Naive thymus-derived CD4-positive, alpha-beta T cell (primary cell): ENCODE measurements at places on chromosomes 6 and 20. TPM values are rescaled to one million over a fixed set of nuclear protein-coding genes. Genes with fewer than 3 reads are reported as not detected.
A peak's percentile ranks its signal among the peaks of the same experiment; 100 is the strongest.

DNA sequence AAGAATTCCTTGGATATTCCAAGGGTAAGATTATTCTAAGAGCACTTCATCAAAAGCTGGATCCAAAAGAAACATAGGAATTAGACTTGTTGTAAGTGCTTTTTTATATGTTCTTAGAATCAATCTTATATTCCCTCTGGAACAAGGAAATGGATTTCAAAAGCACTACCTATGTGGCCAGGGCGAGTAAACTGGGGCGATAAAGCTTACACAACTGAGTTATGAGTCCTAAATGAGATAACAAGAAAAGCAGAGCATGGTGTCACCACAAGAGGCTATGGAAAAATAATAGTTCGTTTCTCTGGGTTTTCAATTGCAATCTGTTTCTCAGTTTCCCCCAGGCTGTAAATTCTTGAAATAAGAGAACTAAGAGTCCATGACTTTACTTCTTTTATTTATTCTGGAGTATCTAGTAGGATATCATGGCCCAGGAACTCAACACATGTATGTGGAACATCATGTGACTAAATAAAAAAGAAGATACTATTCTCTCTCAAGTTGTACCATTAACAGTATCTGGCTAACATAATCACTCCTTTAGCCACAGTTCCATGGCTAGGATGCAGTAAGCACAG is 51.5 kb downstream of the NUDT3 start:
- DNase-seq, result no peak
- H3K27me3 ChIP-seq, result no peaks in the 10 kb centered on the region
- H3K4me3 ChIP-seq, result no peak overlapping the region
- H3K36me3 ChIP-seq, result peaks cover 11% of the 10 kb centered on the region
- H3K27ac ChIP-seq, result no peak overlapping the region
- H3K4me1 ChIP-seq, result no peaks in the 10 kb centered on the region

- no peaks in the 10 kb centered on the region for H3K4me1 ChIP-seq
- H3K27me3 ChIP-seq, result no peaks in the 10 kb centered on the region
- H3K4me3 ChIP-seq, result no peak overlapping the region
Measured at GRCh38 chr6:112927641-112928320, 580.7 kb downstream of the RFPL4B start.

- no peak overlapping the region for H3K27ac ChIP-seq
- no peaks in the 10 kb centered on the region for H3K27me3 ChIP-seq
- H3K4me3 ChIP-seq, result no peak overlapping the region
- no peaks in the 10 kb centered on the region for H3K36me3 ChIP-seq
Measured at GRCh38 chr6:16969699-16970655, 131.9 kb upstream of the STMND1 start.

GRCh38 chr6:11722220-11722619 is 56.4 kb downstream of the ADTRP start:
- H3K4me3 ChIP-seq, result no peak overlapping the region
- peaks cover 26% of the 10 kb centered on the region for H3K36me3 ChIP-seq
- H3K4me1 ChIP-seq, result peaks cover 58% of the 10 kb centered on the region
- peak overlapping the region; percentile 60 for H3K27ac ChIP-seq

DNA sequence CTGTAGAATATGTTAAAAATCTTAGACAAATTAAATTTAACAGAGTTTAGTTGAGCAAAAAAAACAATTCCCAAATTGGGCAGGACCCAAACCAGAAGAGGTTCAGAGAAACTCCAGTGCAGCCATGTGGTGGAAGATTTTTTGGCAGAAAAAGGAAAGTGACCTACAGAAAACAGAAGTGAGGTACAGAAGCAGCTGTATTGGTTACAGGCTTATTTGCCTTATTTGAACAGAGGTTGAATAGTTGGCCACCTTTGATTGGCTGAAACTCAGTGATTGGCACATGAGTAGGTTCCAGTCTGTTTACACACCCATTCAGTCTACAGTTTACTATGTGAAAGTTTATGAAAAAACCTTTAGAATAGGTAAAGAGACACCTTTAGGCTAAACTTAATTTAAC is 110.9 kb upstream of the LAMP5 start:
- no peak overlapping the region for H3K27ac ChIP-seq
- no peaks in the 10 kb centered on the region for H3K4me1 ChIP-seq
- no peak overlapping the region for H3K4me3 ChIP-seq
- no peaks in the 10 kb centered on the region for H3K27me3 ChIP-seq
- no peak for DNase-seq

DNA sequence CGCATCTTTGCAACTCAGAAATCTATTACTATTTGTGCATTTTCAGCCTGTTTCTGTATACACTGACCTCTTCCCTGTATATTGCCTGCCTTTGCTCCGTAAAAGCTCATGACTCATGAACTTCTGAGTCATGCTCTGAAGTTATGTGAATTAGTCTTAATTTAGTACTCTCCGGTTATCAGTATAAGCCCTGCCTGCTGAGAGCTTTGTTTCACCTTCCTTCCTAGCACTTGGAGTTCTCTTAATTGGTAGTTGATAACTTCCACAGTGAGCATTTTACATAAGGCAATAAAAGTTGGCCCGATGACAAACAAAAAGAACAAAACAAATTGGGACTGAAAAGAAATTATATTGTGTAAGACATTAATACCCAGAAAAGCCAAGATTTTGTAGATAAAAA is 231.4 kb downstream of the GJA1 start:
- no peaks in the 10 kb centered on the region for H3K4me1 ChIP-seq
- no peak overlapping the region for H3K4me3 ChIP-seq
- no peak for DNase-seq
- no peaks in the 10 kb centered on the region for H3K27me3 ChIP-seq

GRCh38 chr6:109238396-109238795 is 143.1 kb downstream of the CEP57L1 start:
- no peaks in the 10 kb centered on the region for H3K36me3 ChIP-seq
- no peaks in the 10 kb centered on the region for H3K4me1 ChIP-seq
- DNase-seq, result no peak
- no peaks in the 10 kb centered on the region for H3K27me3 ChIP-seq
- H3K4me3 ChIP-seq, result no peak overlapping the region

DNA sequence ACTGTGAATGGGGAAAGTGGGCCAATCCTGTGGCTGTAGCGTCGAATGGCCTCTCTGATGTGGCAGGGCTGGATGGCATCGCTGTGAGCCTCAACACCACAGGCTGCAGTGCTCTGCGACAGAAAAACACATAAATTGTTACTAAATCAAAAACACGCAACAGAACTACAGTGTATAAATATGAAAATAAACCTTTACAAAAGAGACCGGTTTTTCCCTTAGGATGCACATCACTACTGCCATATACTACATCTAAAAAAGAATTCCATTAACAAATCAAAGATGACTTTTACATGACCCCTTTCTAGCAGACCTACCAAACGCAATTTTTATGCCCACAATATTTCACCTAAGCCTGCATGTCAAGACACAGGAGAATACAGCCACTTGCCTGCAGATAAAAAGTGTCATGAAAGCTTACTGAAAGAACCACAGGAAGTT is 395.5 kb upstream of the RUNX2 start:
- H3K27ac ChIP-seq, result peak overlapping the region; percentile 71
- no peak for DNase-seq
- peaks cover 17% of the 10 kb centered on the region for H3K4me1 ChIP-seq
- H3K27me3 ChIP-seq, result no peaks in the 10 kb centered on the region
- H3K36me3 ChIP-seq, result no peaks in the 10 kb centered on the region
- peak overlapping the region; percentile 37 for H3K4me3 ChIP-seq

GRCh38 chr6:137024237-137024990 is 20.4 kb downstream of the IL20RA start:
- no peak overlapping the region for H3K4me3 ChIP-seq
- peaks cover 8% of the 10 kb centered on the region for H3K27me3 ChIP-seq
- no peaks in the 10 kb centered on the region for H3K4me1 ChIP-seq
- no peaks in the 10 kb centered on the region for H3K36me3 ChIP-seq
- no peak overlapping the region for H3K27ac ChIP-seq

GRCh38 chr6:128600397-128600951 is 80.1 kb upstream of the PTPRK start:
- no peak for DNase-seq
- H3K4me1 ChIP-seq, result no peaks in the 10 kb centered on the region
- no peaks in the 10 kb centered on the region for H3K36me3 ChIP-seq
- no peak overlapping the region for H3K27ac ChIP-seq
- H3K4me3 ChIP-seq, result no peak overlapping the region
- no peaks in the 10 kb centered on the region for H3K27me3 ChIP-seq

DNAJC5 gene
- total RNA-seq, result 50.3 TPM

EYS gene
- 0.13 TPM for total RNA-seq

DUSP15 gene
- total RNA-seq, result not detected

SGK2 gene
- 2.6 TPM for total RNA-seq
